Diencephalon (tissue), 1 donor: ENCODE measurements at places on chromosomes 12 and 14. TPM values are rescaled to one million over a fixed set of nuclear protein-coding genes. Genes with fewer than 3 reads are reported as not detected.

The TBX3 gene
- 7.6 TPM for total RNA-seq

The MSI1 gene
- 10.1 TPM for total RNA-seq

The GALC gene
- total RNA-seq = 48.0 TPM

The LTBP2 gene
- 1.2 TPM for total RNA-seq

The SOAT2 gene
- not detected for total RNA-seq

The RNU4-1 gene
- under 0.01 TPM for total RNA-seq

The CACNA1C gene
- 33.0 TPM for total RNA-seq

The KRT84 gene
- not detected for total RNA-seq

The SERPINA6 gene
- not detected for total RNA-seq

The CABP1 gene
- total RNA-seq = 3.2 TPM

The CCDC91 gene
- 90.0 TPM for total RNA-seq

The CLEC1B gene
- total RNA-seq = not detected

The CLEC4D gene
- not detected for total RNA-seq

The APEX1 gene
- total RNA-seq = 53.3 TPM

The KRT2 gene
- total RNA-seq = not detected

The OGFOD2 gene
- total RNA-seq = 6.9 TPM

The ACSM4 gene
- not detected for total RNA-seq

The SLC2A13 gene
- 127 TPM for total RNA-seq

The NRDE2 gene
- 14.8 TPM for total RNA-seq

The CPSF2 gene
- 19.6 TPM for total RNA-seq

The MANSC4 gene
- total RNA-seq = not detected

The GALNT9 gene
- 28.6 TPM for total RNA-seq

The LAG3 gene
- not detected for total RNA-seq

The AGAP2 gene
- total RNA-seq = 55.6 TPM

The LRP1 gene
- total RNA-seq = 114 TPM

The CD4 gene
- 4.8 TPM for total RNA-seq

The TPH2 gene
- 2.1 TPM for total RNA-seq

The SLC22A17 gene
- 389 TPM for total RNA-seq
